ENCODE measurements at places on chromosomes 1 and 21. TPM values are rescaled to one million over a fixed set of nuclear protein-coding genes. Genes with fewer than 3 reads are reported as not detected.
A peak's percentile ranks its signal among the peaks of the same experiment; 100 is the strongest.

The PIGV gene
- polyA plus RNA-seq = 26.0 TPM

The CDA gene
- 5.2 TPM for polyA plus RNA-seq

The S100A8 gene
- not detected for polyA plus RNA-seq

The HCRTR1 gene
- polyA plus RNA-seq = not detected

The OR2M3 gene
- polyA plus RNA-seq = not detected

DNA sequence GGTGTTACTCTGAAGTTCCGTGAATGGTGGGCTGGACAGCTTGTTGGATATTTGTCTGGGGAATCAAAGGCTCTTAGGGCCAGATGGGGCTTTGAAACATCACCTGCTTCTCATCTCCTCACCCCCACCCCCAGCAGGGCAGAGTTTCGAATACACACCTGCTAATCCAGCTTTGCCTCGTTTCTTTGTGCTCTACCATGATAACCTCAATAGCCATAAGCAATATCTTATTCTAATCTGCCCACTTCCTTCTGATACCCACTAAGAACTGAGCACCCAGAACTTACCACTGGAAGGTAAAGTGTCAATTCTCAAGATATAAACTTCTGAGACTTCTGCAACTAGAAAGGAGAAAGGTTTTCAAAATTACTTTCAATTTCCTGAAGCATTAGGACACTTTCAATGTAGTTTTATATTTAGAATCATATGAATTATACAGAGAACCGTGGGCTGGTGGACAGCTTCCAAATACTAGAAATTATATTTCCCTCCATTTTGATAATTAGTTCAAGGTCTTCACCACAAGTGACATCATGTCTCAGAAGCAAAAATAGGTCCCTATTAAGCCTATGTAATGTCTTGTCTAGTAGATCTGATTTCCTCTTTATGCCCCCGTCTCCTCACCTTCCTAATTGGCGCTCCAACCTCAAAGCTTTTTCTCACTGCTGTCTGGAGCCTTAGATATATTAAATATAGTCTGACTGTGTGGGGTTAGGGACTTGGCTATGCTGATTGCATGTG, 64.4 kb upstream of the NEK2 start:
- no peak for DNase-seq

DNA sequence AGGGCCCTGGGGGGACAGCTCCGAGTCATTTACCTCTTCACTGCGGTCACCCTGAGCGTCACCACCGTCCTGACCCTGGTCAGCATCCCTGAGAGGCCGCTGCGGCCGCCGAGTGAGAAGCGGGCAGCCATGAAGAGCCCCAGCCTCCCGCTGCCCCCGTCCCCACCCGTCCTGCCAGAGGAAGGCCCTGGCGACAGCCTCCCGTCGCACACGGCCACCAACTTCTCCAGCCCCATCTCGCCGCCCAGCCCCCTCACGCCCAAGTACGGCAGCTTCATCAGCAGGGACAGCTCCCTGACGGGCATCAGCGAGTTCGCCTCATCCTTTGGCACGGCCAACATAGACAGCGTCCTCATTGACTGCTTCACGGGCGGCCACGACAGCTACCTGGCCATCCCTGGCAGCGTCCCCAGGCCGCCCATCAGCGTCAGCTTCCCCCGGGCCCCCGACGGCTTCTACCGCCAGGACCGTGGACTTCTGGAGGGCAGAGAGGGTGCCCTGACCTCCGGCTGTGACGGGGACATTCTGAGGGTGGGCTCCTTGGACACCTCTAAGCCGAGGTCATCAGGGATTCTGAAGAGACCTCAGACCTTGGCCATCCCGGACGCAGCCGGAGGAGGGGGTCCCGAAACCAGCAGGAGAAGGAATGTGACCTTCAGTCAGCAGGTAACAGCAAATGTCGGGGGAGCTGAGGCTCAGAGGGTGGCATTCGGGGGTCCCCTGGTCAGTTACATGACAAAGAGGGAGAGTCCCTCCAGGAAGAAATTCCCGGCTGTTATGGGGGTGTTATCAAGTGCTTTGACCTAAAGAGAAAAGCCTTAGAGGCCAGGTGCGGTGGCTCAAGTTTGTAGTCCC, 12.6 kb downstream of the SLC45A1 start:
- no peak for DNase-seq

DNA sequence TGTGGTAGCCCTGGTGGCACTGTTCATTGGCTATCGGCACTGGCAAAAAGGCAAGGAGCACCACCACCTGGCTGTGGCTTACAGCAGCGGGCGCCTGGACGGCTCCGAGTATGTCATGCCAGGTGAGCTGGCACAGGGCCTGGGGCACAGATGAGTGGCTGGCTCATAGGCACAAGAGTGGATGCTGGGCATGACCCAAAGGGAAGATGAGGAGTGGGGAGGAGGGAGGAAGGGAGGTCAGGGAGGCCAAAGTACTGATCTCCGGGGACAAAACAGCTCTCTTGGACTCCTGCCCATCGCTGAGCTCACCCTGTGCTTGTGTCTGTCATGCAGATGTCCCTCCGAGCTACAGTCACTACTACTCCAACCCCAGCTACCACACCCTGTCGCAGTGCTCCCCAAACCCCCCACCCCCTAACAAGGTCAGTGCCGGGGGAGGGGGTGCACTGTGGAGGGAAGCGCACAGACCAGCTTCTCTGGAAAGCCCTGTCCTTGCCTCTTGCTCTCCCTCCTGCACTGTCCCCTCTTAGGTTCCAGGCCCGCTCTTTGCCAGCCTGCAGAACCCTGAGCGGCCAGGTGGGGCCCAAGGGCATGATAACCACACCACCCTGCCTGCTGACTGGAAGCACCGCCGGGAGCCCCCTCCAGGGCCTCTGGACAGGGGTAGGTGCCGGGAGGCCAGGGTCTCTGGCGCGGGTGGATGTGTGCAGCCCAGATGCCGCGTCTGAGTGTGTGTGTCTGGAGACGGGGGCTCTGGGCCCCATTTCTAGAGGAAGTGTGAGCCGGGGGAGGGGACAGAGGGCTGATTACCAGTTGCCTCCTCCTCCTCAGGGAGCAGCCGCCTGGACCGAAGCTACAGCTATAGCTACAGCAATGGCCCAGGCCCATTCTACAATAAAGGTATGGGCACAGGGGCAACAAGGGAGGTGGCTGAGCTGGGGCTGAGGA, 7.3 kb upstream of the LRRC71 start:
- no peak for DNase-seq

DNA sequence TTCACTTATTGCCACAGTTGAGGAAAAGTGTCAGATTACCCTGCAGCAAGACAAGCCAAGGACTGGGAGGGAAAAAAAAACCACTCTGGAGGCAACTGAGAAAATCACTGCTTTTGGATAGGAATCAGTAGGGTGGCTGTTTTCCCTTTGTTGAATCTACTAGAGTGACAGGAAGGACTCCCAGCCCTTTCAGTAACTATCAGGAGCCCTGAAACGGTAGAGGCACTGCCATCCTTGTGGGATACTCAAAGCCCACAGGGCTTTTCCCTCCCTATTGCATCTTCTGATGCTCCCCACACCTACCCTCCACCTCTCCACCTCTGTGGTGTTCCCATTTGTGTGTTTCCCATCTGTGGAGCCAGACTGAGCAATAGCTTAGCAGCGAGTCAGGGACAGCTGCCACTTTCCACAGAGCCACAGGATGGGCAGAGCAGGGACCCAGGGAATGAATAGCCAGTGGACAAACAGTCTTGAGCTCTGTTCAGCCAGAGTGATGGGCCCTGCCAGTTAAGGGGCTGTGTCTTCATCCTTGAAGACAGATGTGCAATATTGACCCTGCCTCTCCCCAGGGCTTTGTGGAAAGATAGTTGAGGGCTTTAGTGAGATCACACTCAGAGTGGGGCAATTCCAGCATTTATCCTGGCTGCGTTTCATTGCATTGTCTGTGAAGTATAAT, 13.9 kb downstream of the UBIAD1 start:
- no peak for DNase-seq

DNA sequence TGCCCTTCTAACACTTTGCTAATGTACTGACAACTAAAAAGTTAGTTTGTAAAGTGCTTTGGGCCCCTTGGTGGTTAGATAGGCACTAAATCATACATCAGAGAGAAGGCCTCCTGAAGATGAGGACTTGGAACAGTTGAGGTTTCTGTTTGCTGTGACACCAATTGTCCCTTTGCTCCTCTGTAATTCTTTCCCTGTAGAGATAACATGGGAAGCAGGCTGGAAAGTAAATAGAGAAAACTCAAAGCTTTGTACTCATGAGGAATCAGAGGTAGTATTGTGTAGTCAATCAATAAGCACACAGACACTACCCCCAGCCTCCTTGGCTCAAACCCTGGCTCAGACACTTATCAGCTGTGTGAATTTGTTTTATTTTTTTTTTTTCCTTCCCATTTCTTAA, 31.6 kb upstream of the BARHL2 start:
- peak; percentile 67 for DNase-seq

DNA sequence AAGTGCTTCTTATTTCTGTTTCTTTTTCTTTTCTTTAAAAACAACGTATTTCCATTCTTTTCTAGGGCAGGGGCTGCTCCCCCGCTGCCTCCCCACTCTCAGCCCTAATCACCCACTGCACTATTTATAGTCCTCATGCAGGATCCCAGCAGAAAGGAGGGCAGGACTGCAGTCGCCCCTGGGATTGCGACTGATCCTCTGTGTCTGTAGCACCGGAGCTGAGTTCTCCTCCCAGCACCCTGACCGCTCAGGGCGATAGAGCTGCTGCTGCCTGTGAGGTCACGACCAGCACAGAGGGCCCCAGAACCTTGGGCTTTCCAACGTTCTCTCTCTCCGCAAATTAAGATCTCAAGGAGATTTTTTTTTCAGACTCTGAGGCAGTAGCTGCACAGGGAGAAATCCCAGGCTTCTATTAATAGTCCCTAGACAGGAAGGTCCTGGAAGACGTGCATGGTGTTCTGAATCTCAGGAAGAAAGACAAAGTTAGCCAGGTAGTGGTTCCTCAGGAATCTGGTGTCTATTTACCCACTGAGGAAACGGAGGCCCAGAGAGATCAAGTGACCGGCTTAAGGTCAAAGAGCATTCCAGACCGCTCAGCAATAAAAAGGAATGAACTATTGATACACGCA, 46.8 kb downstream of the PRAMEF20 start:
- no peak for DNase-seq

DNA sequence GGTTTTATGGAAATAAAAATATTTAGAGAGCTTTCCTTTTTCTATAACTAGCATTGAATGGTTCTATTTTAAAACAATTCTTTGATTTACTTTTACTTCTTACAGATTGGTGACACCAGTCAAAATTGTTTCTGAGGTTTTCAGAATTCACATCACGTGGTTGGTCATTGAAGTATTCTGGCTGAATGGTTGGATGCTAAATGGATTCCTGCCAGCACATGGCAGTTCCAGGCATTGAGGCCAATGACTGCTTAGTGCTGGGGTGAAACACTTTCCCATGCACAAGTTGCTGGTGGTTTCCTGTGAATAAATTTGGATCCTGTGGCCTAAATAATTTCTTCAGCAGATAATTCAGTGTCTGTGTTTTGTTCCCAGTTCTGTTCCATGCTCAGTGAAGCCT, 20.6 kb downstream of the NCAM2 start:
- no peak for DNase-seq

GRCh38 chr1:185676969-185677368, 57.2 kb upstream of the HMCN1 start:
- DNase-seq = no peak

DNA sequence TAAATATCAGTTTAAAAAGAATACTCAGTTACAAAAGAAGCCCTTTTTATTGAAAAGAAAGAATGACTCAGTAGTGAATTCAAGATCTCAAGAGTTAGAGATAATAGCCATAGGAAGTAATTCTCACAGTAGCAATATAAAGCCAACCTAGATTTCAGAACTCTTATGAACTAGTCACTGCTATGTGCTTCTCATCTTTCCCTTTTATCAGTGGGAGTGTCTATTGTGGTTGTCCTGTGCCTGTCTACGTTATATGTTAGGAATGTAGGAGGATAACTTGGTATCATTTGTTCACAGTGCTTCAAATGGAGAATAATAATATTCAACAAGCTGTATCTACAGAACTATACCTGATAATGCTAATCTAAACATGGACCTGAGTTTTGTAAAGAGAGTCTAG, 73.1 kb upstream of the RGS21 start:
- DNase-seq = no peak

DNA sequence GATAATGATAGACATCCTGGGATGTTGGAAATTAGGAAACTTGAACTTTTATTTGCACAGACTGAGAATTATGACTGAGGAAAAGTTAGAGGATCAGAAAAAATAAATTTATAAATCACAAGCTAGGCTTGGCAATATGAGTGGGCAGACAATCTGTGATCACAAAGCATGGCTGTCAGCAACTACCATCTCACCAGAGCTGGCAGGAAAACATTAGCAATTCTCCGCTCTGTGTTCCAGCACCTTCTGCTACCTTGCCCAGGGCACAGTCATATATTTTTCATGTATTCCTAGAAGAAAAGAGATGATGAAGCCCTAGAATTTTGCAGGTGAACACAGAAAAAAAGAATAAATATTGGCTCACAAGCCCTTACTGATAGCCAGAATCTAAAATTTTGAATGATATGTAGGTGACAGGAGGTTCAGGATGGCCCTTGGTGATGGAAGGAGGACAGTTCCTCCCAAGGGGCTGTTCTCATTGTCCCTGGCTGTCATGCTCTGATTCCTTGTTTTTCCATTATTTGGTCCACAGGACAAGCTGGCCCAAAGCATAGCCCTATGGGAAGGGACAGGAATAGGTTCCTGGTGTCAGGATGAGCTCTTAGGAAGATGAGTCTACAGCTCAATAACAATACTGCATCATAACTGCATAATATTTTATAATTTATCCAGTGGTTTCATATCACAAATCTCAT, 12.2 kb upstream of the STXBP3 start:
- DNase-seq = no peak

- DNase-seq = no peak
Measured at GRCh38 chr1:101244842-101245241, 8.0 kb downstream of the S1PR1 start.

DNA sequence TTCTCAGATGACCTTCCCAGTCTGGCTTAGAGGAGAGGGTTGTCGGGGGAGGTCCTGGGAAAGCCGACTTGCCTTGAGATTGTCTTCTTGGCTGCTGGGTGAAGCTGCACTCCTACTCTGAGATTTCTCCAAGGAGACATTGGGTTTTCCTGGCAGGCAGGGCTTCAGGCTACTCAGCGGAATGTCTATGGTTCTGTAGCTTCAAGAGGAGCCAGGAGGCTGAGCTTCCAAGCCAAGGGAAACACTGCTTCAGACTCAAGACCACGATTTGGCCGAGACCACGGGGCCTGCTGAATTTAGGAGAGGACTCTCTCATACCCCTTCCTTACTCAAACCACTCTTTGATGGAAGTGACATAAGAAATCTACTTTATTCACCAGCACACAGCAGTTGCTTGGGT, 67.8 kb downstream of the NTMT2 start:
- no peak for DNase-seq

- DNase-seq = no peak
Measured at GRCh38 chr1:47759936-47760629, 237.1 kb downstream of the TRABD2B start.

DNA sequence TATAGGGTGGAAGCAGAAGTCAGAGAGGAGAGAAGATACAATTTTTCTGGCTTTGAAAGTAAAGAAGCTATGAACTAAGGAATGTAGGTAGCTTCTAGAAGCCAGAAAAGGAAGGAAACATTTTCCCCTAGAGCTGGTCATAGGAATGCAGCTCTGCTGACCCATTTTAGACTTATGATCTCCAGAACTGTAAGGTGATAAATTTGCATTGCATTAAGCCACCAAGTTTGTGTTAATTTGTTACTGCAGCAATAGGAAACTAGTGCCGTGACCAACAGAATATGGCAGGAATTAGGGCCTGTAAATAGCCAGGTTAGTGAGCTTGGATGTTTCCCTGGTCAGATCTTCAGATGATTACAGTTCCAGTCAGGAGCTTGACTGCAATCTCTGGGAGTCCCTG, 244.3 kb upstream of the C1orf105 start:
- no peak for DNase-seq
